ENCODE measurements at places on chromosomes 11 and 22.

DNA sequence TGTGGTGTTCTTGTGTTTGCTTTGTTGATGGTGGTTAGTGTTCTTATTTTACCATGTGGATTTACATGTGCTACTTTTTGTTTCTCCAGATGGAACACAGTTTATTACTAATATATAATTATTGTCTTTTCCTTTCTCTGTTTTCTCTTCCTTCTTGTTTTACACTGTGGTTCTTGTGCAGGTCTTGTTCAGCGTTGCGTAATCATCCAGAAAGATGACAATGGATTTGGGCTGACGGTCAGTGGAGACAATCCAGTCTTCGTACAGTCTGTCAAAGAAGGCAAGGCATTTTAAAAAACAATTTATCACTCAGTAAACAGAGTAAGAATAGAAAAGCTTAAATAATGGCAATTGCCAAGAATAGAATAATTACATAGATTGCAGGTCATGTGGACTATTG, 84.4 kb downstream of the ARHGEF12 start:
- DNase-seq: no peak

DNA sequence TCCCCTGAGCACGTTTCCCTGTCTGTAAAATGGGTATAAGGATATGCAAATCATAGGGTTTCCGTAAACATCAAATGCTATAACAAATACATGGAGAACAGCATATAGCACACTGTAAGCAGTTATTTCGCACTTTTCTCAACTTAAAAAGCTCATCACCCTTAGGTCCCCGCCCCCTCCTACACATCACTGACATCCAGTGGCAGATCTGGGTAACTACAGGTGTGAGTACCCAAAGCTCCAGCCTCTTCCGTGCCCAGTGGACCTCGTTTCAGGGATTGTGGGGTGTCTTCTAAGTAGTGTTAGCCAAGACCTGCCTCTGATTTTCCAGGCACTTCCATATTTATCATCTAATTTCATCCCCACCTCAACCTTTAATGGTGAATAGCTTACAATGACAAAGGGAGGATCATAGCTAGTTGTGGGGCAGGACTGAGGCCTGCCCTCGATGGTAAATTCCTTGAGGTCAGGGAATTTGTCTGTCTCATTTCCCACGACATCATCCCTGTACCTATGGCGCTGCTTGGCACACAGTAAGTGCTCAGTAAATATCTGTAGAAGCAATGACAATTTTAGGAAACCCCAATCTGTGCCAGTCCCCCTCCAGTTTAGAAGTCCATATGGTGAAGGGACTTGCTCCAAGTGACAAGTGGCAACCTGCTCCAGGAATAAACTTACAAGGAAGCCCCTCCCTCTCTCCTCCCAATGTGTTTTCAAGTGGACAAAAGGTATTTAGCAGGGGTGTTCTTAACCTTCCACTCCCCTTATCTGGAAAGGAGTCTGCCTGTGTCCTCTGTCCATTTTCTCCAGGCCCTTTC, 340.5 kb downstream of the TENM4 start:
- peak; percentile 54 for DNase-seq

GRCh38 chr22:32836280-32837123, 35.0 kb downstream of the TIMP3 start:
- peak; percentile 40 for DNase-seq

- no peak for DNase-seq
Observed at GRCh38 chr11:44306052-44306917, 3.7 kb downstream of the ALX4 start.

DNA sequence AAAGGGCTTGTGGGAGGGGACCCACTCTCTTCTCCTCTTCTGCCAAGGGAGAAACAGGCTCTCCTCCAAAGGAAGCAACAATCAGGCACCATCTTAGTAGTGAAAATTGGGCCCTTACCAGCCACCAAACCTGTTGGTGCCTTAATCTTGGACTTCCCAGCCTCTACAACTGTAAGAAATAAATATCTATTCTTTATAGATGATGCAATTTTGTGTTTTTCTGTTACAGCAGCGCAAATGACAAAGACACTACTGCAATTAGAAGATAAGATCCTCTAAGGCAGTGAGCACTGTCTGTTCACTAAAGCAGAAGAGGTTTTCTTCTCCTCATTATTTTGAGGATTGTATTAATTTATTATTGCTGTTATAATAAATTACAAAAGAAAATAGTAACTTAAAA, 691.4 kb upstream of the CCDC179 start:
- no peak for DNase-seq

DNA sequence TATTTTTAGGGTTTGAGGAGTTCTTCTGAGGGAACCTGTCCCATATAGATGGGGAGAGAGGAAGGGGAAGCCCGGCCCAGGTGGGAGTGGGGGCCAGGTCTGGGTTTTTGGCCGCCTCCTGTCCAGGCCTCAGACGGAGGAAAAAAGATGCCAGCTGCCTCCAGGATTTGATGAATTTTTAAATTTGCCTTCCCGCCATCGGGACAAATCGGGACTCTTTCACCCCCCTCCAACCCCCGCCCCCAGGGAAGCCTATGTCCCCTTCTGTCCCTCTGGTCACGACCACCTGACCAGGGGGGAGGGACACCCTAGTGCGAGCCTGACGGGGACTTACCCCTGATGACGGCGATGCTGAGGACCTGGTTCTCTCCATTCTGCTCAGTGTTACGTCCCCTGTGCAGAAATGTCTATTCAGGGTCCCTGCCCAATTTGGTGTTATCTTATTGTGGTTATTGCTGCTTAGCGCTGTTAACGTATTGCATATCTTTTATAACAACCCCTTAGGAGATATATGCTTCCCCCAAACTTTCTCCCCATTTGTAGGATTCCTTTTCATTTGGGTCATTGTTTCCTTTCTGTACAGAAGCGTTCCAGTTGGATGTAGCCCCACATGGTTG, 115.9 kb upstream of the GRK3 start:
- peak; percentile 58 for DNase-seq

DNA sequence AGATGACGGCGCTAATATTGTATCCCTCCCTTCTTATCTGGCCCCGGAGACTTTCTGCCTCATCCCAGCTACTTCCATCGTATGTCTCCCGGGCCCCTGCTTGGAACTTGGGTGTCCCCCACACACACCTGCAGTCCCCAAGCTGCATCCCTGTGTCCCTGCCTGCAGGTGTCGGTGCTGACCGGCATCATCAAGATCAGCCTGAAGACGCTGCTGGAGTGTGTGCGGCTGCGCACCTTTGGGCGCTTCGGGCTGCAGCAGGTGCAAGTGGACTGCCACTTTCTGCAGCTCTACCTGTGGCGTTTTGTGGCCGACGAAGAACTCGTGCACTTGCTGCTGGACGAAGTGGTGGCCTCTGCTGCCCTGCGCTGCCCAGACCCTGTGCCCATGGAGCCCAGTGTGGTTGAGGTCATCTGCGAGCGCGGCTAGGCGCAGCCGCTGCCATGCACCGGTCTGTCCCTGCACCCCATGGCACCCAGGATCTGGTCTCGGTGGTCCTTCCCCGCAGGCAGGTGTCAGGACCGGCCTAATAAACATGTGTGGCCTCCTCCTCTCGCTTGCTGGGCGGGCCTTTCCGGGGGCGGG, 421 bp upstream of the TM7SF2 start:
- no peak for DNase-seq

GRCh38 chr11:19697721-19698121, 14.9 kb upstream of the NAV2 start:
- DNase-seq: no peak

DNA sequence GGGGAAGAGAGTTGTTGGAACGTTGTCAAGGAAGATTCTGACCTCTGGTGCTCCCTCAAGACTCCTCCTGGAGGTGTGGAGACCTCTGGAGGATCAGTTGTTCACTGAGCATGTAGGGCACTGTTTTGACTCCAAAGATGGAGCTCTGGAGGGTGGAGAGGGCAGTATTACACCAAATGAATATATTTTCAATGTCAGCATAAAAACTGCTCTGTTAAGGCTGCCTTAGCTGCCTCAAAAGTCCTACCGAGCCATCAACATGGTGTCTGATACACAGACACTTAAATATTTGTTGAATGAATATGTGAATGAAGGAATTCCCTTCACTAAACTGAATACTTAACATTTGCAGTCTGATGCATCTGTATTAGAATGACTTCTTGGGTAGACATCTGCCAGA, 144.2 kb upstream of the SPON1 start:
- no peak for DNase-seq

DNA sequence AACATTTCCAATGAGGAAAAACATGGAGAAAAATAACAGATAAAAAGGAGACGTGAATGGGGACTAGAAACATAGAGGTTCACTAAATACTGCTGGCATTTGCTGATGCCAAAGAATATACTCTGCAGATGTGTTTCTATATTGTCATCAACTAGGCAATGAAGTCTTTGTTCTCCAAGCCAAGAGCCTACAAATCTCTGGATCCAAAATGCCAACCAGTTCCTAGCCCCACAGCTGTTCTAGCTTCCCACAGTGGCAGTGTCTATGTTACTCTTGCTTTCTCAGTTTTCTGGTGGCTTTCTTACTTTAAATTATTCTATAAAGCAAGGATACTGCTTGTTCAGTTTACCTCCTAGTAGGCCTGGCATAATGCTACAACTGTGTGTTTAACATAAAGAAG, 977.9 kb upstream of the CCDC90B start:
- no peak for DNase-seq

- DNase-seq: no peak
Observed at GRCh38 chr11:101872171-101872882, 42.5 kb upstream of the CEP126 start.

DNA sequence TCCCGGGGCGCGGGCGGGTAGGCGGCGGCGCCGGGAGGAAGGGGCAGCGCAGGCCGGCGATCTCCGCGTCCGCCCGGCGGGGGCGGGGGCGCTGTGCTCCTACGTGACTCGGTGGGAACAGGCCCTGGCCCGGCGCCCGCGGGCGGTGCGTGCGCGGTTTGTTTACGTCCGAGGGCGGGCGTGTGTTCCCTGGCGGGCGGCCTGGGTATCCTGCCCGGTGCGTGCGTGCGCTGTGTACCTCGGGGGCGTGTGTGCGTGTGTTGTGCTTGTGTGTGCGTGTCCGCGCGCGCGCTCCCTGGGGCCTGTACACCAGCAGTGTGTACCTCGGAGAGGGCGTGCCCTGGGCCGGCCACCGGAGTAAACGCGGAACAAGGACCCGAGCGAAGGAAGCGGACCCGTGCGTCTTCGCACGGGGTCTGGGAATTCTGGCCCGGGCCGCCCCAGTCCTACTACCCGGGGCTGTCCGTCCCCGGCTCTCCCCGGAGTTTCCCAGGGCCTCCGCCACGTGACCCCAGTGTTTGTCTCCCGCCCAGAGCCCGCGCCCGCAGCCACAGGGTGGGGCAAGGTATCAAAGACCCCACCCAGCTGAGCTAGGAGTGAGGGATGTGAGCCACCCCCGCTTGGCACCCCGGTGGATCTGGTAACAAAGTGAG, 769 bp downstream of the MAFF start:
- peak; percentile 88 for DNase-seq

GRCh38 chr22:30263883-30264282, 2.8 kb downstream of the OSM start:
- no peak for DNase-seq

DNA sequence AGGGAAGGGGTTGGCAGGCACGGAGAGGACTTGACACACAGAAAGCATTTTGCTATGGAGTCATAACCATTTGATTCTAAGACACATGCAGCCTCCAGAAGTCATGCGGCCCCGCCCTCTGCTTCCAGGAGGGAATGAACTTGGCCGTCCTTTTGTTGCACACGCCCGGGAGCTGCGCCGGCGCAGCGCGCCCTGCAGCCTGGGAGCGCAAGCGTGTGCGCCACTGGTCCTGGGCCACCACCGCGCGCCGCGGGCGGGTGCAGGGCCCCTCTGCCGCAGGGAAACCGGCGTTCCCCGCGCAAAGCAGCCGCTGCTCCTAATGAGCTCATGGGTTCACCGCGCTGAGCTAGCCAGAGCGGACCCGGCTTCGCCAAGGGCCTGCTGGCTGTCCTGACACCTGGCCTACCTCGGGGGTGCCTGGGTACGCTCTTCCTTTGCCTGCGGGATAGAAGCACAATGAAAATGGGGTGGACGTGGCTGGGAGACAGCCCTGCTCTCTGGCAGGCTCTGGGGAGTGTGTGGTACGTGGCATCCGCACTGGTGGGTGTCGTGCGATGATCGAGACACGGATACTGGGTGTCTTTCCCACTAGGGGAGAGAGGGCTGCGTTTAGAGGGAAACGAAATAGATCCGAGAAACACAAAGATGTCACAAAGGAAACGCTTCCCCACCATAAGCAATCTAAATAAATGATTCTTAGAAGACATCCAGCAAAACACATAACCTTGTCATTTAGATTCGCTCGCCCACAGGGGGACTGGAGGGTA, 669 bp downstream of the MICAL3 start:
- peak; percentile 91 for DNase-seq

DNA sequence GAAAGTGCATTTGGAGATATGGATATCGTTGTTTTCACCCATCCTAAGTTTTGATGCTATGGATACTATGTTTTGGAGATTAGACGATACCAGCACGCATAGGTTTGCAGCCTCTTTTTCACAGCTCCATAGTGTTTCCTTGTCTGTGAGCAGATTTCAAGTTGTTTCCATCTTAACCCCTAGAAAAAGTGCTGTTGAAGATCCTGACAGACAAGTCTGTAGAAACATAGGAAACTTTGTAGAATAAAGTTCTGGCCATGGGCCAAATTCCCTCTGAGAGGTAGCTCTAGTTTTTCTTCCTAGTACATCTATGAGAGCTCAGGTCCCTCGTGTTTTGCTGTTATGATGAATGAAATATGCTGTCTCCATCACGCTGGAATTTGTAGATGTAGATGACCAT, 32.4 kb downstream of the ST3GAL4 start:
- no peak for DNase-seq

GRCh38 chr11:105466582-105467228, 143.2 kb upstream of the GRIA4 start:
- no peak for DNase-seq

DNA sequence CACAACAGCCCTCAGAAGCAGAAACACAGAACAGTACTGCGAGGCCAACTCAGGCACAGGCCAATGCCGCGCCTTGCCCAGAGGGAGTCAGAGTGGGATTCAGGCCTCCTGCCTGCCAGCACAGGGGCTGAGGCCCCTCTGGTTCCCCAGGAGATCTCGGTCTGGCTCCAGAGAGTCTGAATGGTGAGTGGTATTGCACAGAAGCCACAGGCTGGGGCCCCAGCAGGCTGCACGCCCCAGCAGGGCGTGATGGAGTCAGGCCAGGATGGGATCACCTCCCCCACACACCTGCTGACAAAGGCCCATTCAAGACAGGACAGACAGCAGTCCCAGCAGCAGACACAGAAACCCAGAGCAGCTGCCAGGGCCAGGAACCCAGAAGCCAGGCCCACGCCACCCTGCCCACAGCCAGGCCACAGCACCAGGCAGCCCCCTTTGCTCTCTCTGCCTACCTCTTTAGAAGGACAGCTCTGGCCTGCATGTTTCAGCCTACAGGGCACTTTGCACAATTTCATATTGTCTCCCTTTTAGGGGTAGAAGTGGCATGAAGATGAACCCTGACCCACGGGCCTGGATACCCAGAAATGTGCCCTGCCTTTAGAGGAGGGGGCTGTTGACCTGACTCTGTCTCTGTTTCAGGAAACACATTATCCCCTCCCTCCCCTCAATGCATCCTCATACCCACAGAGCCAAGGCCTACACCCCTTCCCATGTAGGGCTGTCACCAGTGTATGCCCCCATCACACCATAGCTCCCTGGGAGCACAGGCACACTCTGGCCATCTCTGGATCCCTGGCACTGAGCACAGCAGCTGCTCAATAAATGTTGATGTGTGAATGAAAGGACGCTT, 6.1 kb downstream of the FXYD6 start:
- DNase-seq: no peak
